ENCODE measurements at places on chromosomes 12 and 14. TPM values are rescaled to one million over a fixed set of nuclear protein-coding genes. Genes with fewer than 3 reads are reported as not detected.

Gene PUS1
- 16.0 TPM for total RNA-seq

Gene BDKRB2
- total RNA-seq, result 0.57 TPM

Gene UBE3B
- total RNA-seq, result 42.6 TPM

DNA sequence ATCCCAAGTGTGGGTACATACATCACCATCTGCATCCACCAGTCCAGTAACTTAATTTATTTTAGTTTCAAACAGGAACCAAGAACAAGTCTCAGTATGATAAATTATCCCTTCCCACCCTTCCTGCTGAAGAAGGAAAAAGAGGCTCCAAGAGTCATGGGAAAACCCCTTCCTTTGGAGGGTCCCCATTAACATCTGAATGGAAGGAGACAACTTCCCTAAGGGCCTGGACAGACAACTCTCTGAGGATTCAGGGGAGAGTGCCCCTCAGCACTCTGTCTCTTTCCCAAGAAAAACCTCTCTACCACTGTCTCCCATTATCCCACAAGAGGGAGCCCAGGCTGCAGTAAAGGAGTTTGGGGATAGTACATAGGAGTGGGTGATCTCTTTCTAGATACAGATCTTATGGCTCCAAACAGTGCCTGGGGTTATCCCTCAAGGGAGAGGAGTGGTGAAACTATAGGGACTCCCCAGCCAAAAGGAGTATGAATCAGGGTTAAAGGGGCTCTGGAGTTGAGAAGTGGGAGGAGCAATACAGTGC, 6.2 kb downstream of the WNT10B start:
- no peak for DNase-seq

- DNase-seq, result no peak
These were observed 3.4 kb upstream of the C3AR1 start for GRCh38 chr12:8069582-8069981.

- no peak for DNase-seq
These were observed 150.9 kb downstream of the SLC15A4 start for GRCh38 chr12:128672893-128673292.

DNA sequence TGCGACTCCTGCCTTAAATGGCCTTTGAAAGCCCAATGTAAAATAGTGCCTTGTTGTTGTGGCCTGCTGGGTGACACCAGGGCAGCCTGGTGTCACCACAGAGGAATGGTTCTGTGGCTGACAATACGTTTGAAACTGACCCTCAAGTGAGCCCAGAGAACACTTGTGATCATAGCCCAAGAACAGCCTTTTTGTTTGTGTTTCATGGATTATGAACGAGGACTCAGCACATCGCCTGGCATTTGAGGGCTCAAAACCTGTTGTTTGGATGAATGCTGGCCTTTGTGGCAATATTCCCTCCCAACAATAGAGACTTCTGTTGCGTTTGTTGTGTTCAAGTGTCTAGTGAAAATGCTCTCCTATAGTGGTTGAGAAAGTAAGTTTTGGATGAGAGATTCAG, 48.5 kb downstream of the TSPAN9 start:
- DNase-seq, result no peak

DNA sequence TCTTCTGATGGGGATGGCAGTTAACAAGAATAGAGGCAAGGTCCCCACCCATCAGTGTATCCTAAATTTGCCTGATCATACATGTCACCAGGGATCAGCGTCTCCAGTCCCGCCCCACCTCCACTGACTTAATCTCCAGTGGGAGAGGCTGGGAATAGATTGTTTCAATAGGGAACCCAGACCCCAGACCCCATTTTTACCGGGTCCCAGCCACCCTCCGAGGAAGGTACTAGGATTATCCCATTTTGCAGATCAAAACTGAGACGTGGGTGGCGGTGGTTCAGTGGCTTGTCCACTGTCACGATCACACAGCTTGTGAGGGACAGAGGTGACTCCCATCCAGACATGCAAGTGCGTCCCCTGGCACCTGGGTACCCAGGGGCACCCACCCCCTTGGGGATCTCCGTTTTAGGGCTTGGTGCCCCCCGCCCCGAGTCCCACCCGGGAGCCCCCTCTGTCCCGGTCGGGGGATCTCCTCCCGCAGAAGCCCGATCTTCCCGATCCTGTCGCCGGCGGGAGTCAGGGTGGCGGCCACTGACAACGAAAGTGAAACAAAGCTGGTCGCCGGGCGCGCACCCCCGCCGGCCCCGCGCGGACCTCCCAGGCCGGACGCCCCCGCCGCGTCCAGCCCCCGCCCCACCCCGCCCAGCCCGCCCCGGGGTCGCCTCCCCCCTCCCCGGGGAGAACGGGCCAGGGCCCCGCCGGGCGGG, 523 bp downstream of the WSB2 start:
- peak; percentile 92 for DNase-seq

- no peak for DNase-seq
These were observed 18.9 kb downstream of the SNRPF start for GRCh38 chr12:95877622-95878021.

- no peak for DNase-seq
These were observed 35.4 kb downstream of the SPTLC2 start for GRCh38 chr14:77580964-77581505.

DNA sequence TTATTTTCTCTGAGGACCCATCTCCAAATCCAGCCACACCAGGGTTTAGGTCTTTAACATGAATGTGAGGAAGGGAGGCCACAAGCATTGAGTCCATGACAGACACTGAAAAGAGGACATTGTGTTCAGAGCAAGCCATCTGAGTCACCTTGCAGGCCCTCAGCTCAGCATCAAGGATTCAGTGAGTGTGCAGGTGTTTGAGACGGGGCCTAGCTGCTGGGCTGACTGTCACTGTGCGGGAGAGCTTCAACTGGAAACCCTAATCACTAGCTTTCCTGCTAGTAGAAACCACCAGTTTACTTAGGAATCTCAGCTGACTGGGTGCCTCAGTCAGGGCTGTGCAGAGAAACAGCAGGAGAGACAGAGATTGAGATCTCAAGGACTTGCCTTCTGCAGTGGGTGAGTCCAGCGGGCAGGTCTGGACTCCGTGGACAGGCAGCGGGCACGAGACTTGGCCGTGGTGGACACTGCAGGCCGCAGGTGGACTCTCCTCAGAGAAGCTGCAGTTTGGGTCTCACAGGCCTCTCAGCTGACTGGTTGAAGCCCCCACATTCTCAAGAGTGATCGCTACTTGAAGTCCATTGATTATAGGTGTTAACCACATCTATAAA, 86.1 kb upstream of the DYNC1H1 start:
- peak; percentile 70 for DNase-seq

- DNase-seq, result no peak
These were observed 960 bp upstream of the LRFN5 start for GRCh38 chr14:41605550-41606281.

- DNase-seq, result peak; percentile 67
These were observed 34.5 kb upstream of the PTPRB start for GRCh38 chr12:70671698-70672097.

Gene ADGRD1
- total RNA-seq, result 4.0 TPM

DNA sequence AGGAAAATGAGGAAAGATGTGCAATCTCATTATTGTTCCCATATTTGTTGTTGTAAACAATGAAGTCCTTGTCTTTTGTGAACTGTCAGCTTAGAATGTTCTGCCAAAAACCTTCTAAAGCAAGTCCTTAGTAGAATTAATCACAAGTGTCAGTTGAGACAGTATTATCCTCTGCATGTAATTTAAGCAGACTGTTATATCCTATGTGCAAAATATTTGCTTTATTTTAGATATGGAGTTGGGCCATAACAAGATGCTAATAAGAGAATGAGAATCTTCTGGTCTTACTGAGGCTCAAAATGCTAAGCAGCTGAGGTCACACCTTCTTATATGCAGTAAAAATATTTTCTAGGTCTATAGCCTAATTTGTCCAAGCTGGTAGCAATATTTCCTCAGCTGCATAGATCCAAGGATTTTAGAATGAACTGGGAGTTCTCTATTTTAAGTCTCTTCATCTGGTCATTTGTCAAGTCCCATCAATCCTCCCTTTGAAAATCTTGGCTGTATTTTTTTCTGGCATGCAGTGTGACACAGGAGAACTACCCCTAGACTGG, 222.3 kb upstream of the NAV3 start:
- DNase-seq, result no peak

Gene HCAR2
- 22.7 TPM for total RNA-seq

DNA sequence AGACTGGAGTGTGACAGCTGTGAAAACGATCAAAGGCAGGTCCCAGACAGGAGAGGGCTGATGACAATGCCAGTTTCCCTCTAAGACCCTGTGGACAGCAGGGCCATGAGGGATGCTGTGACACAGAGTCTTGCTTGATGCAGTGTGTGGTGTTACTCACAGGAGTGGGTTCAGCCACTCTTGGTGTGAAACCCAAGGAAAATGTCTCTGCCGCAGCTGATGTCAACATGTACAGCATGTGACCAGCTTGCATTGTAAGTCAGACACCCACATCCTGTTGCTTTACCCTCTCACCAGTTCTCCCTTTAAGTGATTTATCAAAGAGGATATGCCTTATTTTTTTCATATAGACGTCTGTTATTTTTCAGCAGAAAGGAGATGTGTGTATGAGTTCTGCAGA, 268.6 kb downstream of the BTG1 start:
- DNase-seq, result peak; percentile 88

Gene PRH2
- total RNA-seq, result not detected

Gene IFI27L1
- total RNA-seq, result 14.8 TPM

Gene MANSC4
- total RNA-seq, result not detected

DNA sequence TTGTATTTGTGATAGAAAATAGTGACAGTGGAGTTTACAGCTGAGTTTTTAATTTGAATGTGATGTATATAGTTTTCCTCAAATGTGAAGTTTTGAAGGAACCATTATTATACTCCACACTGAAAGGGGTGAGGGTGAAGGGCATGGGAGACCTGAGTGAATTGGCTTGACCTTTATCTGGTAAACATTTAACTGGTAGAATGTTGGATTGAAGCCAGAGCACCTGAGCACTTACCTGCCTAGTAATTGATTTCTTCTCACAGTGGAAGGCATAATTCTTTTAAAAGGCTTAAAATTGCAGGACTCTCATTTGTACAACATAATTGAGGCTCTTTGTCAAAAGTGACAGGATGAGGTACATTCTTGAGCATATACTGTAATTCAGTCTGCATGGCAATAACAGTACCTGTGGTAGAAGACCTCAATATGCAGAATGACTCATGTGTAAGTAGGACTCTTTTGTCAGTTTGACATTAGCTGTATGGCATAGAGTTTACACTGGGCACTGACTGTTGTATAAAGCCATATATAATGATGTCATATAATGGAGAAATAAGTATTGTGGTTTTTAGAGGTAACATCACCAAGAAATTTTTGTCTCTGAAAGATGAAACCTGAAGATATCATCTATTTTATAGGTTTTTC, 309.6 kb downstream of the TMTC2 start:
- DNase-seq, result no peak

- DNase-seq, result no peak
These were observed 6.0 kb upstream of the OR6J1 start for GRCh38 chr14:22650046-22650739.

DNA sequence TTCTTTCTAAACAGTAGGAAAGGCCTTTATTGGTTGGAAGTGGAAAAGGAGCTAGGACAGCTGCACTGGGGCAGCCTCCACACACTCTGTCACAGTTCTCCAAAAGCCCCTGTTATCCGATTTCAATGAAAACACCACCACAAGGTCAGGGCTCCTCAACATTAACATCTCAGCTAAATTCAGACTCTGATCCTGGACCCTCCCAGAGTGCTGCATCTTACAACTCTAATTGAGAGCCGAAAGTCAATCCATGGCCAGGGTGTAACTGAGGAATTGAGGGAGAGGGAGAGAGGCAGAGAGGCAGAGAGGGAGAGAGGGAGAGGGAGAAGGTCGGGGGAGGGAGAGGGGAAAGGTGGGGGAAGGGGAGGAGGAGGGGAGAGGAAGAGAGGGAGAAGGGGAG, 32.1 kb downstream of the DICER1 start:
- no peak for DNase-seq

DNA sequence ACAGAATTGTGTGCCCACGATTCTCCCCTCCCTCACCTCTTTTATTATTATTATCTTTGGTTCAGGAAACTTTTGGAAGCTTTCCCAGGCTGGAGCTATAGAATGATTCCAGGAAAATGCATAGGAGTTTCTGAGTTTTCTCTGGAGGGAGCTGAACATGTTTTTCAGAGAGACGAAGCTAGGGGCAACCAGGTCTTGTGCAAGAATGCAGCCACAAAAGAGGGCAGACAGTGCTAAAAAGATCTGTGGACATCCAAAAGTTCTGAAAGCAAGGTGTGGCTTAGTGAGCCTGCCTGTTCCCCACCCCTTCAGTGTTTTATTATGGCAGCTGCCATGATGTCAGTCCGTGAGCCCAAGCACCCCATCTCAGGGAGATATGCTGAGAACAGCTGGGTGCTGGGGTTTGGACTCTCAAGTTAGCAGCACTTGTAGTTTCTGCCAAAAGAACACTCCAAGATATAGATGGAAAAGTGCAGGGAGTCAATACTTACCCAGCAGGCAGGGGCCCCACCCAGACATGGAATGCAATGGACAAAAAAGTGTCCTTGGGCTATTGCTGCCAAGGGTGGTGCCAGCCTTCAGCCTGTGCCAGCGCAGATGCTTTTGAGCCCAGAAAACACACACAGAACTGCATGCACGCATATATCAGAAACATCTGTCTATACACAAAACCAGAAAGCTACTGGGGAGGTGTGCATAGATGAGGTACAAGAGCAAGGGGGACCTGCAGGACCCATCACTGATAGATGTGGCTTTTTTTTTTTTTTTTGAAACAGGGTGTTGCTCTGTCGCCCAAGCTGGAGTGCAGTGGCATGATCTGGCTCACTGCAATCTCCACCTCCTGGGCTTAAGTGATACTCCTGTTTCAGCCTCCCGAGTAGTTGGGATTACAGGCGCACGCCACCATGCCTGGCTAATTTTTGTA, 17.0 kb upstream of the IRF2BPL start:
- DNase-seq, result no peak

DNA sequence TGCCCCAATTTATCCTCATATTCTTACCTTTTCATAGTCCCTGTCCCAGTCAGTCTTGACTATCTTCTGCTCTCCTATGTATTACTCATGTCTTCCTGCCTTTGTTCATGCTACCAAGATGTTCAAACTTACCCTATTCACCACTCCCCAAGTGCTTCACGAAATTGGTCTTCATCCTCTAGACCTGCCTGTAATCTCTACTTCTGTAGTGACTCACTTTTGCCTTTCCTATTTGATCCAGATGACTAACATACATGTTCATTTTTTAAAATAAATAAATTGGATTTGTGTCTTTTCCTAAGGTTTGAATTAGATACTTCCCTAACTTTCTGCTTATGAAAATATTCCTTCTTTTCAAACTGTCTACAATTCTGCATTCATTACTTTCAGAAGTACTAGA, 107.7 kb upstream of the PPM1H start:
- DNase-seq, result no peak

Gene CNPY2
- total RNA-seq, result 72.6 TPM
